ENCODE measurements at places on chromosomes 12 and 14.

DNA sequence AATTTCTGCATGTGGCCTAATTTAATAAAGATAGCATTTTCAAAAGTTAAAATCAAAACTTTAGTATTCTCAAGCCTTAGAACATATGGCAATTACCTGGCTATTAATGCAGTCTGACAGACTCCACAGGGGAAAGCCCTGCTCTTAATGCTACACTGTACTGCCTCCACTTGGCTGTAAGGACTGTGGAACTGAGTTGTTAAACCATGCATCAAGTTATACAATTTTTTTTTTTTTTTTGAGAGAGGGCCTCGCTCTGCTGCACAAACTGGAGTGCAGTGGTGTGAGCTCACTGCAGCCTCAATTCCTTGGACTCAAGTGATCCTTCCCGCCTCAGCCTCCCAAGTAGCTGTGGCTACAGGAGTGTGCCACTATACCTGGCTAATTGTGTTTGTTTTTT, 19.0 kb upstream of the NDUFA12 start:
- DNase-seq = no peak

GRCh38 chr14:85653029-85653428, 123.1 kb downstream of the FLRT2 start:
- no peak for DNase-seq

GRCh38 chr14:24037658-24038037, 14.2 kb upstream of the CARMIL3 start:
- DNase-seq = no peak

- no peak for DNase-seq
Observed at GRCh38 chr12:53696655-53697331, 20.9 kb upstream of the ATP5MC2 start.

- DNase-seq = peak; percentile 10
Observed at GRCh38 chr14:93033983-93034670, 81.6 kb downstream of the ITPK1 start.
